Stimulated activated CD4-positive, alpha-beta T cell treated with anti-CD3 and anti-CD28 coated beads, TNF-alpha, amount 100 ng/mL, for 4 hours (primary cell): ENCODE measurements at places on chromosomes 7 and 10.
A peak's percentile ranks its signal among the peaks of the same experiment; 100 is the strongest.

DNA sequence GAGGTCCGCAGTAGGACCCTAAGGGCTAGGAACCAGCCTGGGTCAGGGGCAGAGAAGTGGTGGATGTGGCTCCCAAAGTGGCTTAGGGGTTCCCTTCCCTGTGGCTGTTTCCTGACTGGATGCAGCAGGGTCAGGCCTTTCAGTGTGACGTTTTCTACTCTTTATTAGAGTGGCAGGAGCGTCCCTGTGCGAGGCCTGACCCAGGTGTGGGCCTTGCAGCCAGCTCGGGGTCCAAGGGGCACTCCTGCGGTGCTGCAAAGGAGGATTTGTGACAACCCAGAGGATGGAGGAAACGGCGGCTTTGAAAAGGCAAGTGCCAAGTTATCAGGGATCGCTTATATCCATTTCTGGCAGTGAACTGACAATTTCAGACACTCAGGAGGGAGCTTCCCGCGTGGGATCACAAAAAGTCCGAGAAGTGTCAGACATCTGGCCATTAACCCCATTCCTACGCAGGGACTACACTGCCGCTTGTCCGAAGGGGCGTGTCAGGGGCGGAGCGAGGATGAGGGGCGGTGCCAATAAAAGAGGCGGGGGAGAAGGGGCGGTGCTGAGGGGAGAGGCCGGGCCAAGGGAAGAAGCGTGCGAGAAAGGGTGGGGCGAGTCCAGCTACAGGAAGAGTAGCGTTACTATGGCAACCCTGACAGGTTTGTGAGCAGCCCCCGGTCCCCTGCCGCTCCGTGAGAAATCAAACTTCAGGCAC lies 98.8 kb upstream of the ZNF722 start:
- peak; percentile 67 for DNase-seq

- no peak for DNase-seq
Measured at GRCh38 chr10:49611166-49611815, 1.2 kb downstream of the SLC18A3 start.

GRCh38 chr7:136956232-136956631 lies 87.8 kb downstream of the CHRM2 start:
- no peak for DNase-seq

DNA sequence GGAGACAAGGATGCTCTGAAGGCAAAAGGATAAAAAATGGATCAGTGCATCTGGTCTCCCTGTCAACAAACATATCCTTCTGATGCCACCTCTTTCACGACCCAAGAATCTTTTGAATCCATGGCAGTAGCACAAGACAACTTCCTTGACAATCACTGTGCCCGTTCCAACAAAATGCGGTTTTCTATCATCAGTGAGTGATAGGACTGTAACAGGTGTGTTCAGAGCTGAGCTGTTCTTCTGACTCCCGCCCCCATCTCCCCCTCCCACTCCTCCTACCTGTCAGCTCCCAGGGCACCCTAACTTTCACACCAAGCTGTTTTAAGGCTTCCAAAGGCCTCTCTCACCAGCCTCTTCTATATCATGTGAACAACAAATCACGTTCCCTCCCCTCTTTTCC lies 74.8 kb downstream of the PARD3 start:
- no peak for DNase-seq

DNA sequence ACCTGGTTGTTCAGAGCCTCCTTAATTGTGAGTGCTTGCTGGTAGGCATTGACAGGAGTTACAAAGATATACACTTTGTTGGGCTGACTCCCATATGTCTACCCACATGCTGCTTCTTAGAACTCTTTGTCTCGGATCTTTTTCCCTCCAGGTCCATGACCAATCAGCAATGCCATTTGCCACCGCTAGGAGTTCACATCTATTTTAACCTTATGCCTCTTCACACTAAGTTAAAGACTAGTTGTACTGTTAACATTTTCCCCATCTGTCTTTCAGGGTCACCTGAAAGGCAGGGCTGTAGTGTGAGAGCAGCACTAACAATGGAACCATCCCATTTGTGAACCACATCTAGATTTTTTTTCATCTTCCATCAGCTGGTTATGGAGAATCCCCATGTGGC lies 226.7 kb upstream of the NPY start:
- DNase-seq, result no peak

DNA sequence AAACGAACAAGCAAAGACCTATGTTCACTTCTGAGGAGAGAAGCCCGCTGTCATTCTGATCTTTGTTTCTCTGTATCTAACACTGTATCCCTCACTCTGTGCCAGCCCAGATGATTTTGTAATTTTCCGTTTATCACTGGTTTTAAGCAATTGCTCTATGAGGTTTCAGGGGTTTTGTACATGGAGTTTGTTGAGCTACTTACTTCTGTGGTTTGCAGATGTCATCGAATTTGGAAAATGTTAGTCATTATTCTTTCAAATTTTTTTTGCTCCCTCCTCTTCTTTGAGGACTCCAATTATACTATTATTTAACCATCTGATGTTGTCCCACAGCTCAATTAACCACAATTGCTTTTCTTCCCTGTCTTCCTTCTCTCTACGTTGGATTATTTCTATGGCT lies 650.9 kb upstream of the IGFBP3 start:
- DNase-seq, result no peak

GRCh38 chr7:149496642-149497391 lies 792 bp downstream of the ZNF746 start:
- peak; percentile 33 for DNase-seq

GRCh38 chr7:27834179-27834921 lies 94.4 kb downstream of the TAX1BP1 start:
- no peak for DNase-seq
